Fibroblast of mammary gland (primary cell): ENCODE measurements at places on chromosomes 7 and 10.

DNA sequence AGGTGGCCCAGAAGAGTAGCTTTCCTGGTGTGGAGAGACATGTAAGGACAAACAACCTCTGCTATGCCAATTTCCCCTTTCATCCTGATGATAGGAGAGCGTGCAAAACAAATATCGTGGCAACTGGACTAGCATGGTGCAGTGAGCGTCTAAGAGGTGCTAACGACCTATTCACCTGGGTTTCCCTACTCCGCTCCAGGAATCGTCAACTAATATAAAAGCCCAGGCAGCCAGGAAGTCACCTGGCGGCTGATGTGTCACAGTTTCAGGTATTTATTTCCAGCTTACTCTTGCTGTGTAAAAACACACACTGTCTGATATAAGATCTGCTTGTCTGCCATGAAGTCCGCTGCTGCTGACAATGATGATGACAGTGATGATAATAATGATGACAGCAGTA, 56.5 kb upstream of the EFCAB10 start:
- no peak for DNase-seq

- no peak for DNase-seq
Measured at GRCh38 chr7:28530175-28530802, 118.0 kb downstream of the CREB5 start.

GRCh38 chr7:92994901-92995300, 122.9 kb downstream of the SAMD9 start:
- no peak for DNase-seq

DNA sequence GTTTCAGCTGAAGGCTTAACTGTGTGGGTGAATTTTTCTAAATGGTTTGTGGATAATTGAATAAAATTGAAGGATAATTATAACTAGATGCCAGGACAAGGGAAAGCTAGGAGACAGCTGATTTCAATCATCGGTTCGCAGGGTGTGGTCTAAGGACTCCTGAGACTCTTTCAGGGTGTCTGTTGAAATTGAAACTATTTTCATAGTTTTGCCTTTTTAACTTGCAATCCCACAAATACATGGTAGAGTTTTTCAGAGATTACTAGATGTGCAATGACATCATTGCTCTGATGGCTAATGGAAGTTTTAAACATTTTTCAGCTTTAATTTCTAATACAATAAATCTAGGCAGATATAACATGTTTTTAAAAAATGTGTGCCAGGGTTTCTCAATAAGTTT, 18.5 kb downstream of the TRUB1 start:
- peak; percentile 51 for DNase-seq

GRCh38 chr7:97130417-97131139, 13.1 kb downstream of the SDHAF3 start:
- DNase-seq, result peak; percentile 9

DNA sequence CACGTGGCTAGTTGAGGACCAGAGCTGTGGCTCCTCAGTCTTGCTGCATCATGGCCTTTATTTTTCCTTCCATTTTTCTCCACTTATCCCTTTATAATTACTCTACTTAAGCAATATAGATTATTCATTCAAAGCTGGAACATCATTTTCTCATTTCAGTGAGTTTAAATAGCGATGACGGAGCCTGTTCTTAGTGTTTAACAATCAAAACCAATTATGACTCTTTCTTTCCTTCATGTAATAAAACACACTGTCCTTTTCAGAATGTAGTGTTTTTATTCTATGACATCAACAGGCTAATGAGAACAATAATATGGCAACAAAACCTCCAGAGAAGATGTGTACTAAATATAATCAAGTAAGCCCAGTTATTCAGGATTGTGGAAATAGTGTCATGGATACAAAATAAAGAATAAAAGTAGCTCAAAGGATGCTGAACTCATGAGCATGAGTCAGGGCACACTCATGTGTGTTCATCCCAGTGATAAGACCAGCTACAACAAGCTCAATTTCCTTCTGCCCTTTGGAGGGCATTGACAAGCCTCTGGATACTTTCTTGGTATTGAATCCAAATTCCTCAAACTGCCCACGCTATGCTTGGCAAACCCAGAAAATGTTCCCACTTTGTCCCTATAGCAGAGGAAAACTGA, 188.4 kb downstream of the CYP26A1 start:
- peak; percentile 56 for DNase-seq

- DNase-seq, result peak; percentile 55
Measured at GRCh38 chr10:124721330-124722045, 22.7 kb downstream of the FAM53B start.

GRCh38 chr7:7867846-7868571, 100.6 kb upstream of the GLCCI1 start:
- no peak for DNase-seq

DNA sequence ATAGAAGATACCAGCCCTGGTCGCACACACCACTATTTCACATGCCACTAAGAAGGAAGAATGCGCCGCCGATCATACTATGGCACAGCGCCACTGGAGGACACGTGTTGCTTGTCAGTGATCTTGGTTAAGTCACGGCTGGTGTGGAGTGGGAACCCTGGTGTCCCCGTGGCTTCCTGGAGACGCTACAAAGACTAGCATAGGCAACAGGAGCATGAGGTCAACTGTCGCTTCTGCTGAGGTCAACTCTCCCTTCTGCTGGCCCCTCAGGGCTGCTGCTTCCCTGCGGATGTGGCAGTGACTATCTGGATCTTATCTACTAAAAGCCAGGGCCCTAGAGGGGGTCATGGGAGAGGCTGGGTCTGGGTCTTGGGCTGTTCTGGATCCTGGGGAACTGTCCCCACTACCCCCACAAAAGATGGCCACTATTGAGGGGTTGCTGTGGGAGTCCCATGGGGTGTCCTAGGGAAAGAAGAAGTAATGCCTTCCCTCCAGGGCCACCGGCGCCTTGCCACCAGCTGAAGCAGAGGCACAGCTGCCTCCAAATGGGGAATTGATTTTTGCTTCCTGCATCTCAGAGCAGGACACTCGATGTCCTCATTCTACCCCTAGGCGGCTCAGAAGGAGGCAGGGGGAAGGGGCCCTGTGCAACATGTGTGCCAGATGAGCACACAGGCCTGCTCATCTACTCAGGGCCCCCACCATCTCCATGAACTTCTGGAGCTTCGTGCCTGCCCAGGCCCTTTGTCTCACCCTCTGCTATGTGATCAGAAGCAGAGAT, 76.6 kb upstream of the PPIF start:
- no peak for DNase-seq

DNA sequence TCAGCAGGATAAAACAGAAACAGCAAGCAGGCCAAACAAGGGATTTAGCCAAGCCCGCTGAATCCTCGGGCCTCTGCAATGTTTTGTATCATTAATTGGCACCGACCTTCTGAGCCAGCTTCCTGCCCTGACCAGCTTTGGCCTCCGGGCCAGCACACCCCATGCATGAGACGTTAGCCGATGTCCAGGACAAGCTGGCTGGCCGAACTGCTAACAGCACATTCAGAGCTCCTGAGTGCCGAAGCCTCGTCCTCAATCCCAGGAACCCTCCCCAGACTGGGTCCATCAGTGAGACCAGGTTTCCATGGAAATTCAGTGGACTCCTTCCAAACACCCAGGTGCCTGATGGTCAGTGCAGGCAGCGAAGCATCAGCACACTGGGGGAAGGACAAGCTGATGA, 134.3 kb upstream of the PFKP start:
- DNase-seq, result no peak

DNA sequence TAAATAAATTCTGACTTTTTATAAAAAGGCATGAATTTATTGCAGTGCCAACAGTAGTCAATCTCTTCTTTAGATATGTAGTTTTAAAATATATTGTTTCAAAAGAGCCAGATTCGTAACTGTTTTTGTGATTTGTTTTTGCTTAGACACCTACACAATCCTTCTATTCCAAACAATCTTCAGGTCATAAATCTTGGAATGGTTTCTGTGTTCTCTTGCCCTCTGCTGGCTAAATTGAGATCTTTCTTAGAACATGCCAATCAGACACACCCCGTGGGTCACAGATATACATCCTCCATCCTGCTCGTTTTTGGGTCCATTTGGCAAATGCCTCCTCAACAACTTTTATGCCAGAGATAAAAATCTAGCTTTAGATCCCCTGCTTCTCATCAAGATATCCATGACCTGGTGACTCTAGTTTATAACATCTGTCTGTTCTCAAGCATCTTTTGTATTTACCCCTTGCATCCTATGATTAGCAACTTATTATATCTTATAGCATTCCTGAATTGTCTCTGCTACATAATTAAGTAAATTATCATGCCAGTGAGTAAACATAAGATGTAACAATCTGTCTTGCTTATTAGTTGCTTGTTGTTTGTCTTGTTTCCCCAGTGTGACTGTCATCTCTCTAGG, 35.3 kb upstream of the IFRD1 start:
- DNase-seq, result peak; percentile 52
